A549 treated with GW870086 at 1 μM for 4 hours (cell line): ENCODE measurements at places on chromosomes 4 and X. TPM values are rescaled to one million over a fixed set of nuclear protein-coding genes. Genes with fewer than 3 reads are reported as not detected.

Gene FOXR2
- not detected in 5 replicates for total RNA-seq

Gene CYTL1
- total RNA-seq, result not detected in 5 replicates

Gene GLUD2
- 1.8 to 2.6 TPM (median 2.5 TPM) in 5 replicates for total RNA-seq

Gene HELT
- total RNA-seq, result not detected in 5 replicates

Gene EMCN
- total RNA-seq, result not detected in 5 replicates

Gene UPF3B
- 17.4 to 21.2 TPM (median 18.6 TPM) in 5 replicates for total RNA-seq

Gene CNGA1
- total RNA-seq, result not detected in 5 replicates

Gene CLDN24
- total RNA-seq, result not detected in 5 replicates

Gene CYP2U1
- 1.1 to 1.8 TPM (median 1.5 TPM) in 5 replicates for total RNA-seq

Gene LANCL3
- not detected in 5 replicates for total RNA-seq

Gene FRG2
- 0.08 TPM in 1 of 5 replicates, not detected in the others for total RNA-seq

Gene SOWAHD
- total RNA-seq, result 0.08 to 0.24 TPM in 2 of 5 replicates, not detected in the others

Gene UNC5C
- total RNA-seq, result not detected in 5 replicates

Gene SEPTIN11
- total RNA-seq, result 25.5 to 38.5 TPM (median 36.8 TPM) in 5 replicates

Gene P2RY4
- 0.13 TPM in 1 of 5 replicates, not detected in the others for total RNA-seq

Gene MAGEB2
- not detected in 5 replicates for total RNA-seq

Gene EXOC1
- 10.5 to 15.2 TPM (median 14.4 TPM) in 5 replicates for total RNA-seq

Gene GRID2
- not detected in 5 replicates for total RNA-seq

Gene ARMCX4
- 0.35 to 0.57 TPM (median 0.50 TPM) in 5 replicates for total RNA-seq

Gene CLDN2
- 5.8 to 8.3 TPM (median 7.4 TPM) in 5 replicates for total RNA-seq

Gene GUCY1A1
- 0.05 TPM in 1 of 5 replicates, not detected in the others for total RNA-seq

Gene ZMYM3
- 10.1 to 13.6 TPM (median 12.1 TPM) in 5 replicates for total RNA-seq

Gene CLDN34
- not detected in 5 replicates for total RNA-seq
